ENCODE measurements at places on chromosomes 12 and 14.

DNA sequence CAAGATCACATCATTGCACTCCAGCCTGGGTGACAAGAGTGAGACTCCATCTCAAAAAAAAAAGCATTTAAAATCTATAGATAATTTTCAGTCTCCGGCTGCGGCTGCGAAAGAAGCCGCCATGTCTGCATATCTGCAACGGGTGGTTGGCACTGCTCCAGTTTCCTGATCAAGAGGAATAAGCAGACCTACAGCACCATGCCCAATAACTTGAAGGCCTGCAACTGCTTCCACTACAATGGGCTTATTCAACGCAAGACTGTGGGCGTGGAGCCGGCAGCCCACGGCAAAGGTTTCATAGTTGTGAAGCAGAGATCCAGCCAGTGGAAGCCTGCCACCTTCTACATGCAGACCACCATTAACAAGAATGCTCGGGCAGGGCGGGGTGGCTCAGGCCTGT is 30.6 kb upstream of the EID3 start:
- DNase-seq = no peak

DNA sequence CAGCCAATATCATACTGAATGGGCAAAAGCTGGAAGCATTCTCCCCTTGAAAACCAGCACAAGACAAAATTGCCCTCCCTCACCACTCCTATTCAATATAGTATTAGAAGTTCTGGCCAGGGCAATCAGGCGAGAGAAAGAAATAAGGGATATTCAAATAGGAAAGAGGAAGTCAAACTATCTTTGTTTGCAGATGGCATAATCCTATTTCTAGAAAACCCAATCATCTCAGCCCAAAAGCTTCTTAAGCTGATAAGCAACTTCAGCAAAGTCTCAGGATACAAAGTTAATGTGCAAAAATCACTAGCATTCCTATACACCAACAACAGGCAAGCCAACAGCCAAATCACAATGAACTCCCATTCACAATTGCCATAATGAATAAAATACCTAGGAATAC is 21.0 kb upstream of the ANP32D start:
- no peak for DNase-seq

DNA sequence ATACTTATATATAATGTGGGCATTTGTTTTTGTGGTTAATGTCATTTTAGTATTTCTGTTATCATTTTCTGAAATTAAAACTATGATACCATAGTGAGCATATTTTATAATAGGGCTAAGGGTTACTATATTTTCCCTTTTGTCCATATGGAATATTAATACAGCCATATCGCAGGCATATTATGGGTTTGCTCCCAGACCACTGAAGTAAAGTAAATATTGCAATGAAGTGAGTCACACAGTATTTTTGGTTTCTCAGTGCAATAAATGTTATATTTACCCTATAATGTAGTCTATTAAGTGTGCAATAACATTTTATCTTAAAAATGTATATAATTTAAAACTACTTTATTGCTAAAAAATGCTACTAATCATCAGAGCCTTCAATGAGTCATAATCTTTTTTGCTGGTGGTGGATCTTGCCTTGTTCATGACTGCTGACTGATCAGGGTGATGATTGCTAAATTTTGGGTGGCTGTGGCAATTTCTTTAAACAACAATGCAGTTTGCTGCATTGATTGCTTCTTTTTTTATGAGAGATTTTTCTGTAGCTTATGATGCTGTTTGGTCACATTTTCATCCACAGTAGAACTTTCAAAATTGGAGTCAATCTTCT is 1044.5 kb upstream of the NOVA1 start:
- no peak for DNase-seq

DNA sequence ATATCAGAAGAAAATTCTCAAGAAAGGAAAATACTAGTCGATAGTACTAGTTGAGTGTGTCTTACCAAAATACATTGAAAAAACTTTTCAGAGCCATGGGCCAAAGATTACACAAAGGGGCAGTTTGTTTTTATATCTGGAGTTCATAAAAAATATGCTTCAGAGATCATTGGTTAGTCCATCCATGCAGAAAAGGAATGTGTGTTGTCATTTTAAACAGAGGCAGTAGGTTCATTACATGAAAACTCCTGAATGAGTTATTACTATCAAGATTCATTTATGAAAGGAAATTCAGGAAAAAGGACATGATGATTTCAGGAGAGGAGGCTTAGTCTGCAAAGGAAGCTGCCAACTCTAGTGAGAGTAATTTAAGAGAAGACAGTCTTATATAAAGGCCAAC is 354.8 kb downstream of the AEBP2 start:
- no peak for DNase-seq

DNA sequence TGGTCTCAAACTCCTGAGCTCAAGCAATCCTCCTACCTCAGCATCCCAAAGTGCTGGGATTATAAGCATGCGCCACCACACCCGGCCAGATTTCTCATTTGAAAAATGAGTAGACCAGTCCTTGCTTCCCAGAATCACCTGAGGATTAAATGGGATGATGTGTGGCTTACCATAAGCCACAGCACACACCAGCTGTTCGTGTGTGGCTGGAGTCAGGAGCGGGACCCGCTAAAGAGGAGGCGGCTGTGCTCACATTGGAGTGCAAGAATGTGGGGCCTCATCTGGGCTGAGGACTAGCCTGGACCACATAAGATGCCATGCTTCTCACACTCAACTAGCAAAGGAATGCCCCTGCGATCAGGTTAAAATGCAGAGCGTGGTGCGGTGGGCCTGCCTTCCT is 6.7 kb upstream of the ALDH2 start:
- no peak for DNase-seq

DNA sequence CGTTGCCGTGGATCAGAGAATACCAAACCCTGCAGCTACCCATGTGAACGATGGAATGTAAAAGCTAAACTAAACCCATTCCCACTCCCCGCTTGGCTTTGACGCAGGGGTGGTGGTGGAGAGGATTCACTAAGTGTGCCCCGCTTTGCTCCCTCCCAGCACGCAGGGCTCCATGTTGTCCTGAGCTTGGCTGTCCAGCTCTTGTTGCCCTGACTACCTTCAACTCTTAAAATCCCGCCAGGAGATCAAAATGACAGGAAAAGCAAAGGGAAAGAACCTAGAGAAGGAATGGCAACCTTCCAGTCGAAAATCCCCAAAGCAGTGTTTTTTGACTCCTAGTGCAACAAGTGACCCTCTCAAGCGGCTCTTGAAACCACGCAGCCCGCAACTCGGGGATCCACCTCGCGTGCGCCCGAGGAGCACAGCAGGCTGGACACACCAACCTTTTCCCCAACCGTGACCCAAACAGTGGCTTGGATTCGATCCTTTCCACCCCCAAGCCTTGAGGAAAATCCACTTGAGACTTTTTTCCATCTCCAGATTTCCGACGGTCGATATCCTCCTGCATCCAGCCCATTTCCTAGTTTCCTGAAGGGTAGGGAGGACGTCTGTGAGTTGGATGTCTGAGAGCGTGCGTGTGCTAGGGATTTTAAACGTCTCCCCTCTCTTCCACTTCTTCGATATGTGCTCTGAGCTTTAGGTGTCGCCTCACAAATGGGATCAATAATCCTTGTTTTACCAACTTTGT is 1.4 kb downstream of the SYT10 start:
- no peak for DNase-seq

- no peak for DNase-seq
These were observed 306.6 kb downstream of the DAD1 start for GRCh38 chr14:22282417-22282816.

- DNase-seq = no peak
These were observed 7.0 kb downstream of the FOXA1 start for GRCh38 chr14:37587881-37588666.

DNA sequence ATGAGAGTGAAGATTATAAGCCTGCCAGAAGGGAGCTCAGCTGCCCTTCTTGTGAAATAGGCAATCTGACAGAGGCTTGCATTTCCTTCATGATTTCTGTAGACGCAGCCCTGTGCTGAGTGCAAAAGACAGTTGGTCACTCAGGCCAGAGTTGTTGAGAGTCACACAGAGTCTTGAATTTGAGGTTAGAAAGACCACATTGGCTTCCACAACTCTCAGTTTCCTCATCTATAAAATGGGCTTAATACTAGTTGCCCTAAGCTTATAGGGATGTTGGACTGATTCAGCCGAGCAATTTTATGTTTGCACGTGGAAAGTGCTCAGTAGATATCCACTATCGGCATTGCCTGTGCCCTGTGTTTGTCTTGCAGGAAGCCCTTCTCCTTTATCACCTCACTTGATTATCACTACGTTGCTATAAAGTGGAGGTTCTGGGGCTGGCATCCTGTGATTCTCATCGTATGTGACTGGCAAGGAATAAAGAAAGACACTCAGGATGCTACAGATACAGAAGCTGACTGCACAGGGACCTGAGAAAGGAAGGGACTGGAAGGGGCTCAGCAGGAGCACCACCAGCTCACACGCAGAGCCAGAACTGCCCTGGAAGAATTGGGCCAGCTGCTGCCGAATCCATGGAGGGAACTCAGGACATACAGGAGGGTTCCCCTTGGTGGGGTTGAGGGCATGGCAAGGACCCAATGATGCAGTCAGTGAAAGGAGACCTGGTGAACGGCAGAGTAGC is 19.8 kb upstream of the SERPINA4 start:
- no peak for DNase-seq

DNA sequence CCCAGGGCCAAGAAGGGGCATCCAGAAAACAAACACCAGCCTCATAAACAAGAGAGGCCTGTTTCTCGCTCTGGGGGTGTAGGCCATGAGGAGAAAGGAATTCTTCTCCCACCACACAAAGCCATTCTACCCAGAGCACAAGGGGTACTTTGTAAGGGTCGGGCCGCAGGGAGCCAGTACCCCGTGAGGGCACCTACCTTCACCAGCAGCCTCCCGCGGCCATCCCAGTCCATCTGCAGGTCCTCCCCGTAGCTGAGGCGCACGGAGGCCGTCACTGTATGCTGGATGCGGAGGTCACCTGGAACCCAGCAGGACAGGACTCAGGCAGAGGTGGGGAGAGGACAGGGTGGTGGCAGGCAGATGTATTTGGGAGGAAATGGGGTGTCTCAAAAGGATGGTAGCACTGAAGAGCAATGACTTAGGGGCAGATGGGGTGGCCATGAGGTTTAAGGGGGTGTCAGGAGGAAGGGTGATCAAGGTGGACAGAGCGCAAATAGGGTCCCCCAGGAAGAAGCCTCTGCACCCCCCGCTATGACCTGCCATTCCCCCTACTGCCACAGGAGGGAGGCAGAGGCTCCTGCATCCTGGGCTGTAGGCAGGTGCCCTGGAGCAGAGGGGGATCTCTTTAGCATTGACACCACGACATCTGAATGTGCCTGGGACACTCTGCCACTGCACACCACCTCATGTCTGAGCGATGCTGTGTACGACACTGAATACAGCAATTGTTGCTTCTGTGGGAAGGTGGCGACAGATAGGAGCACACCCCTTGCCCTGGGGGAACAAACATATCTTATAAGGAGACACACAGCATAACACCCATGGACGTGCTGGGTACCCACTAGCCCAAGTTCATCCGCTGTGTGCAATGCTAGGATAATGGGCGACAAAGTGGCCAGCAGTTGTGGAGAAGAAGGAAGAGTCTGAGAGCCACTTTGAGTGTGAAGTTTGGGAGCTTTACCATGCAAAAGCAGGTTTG is 61.4 kb downstream of the VWF start:
- no peak for DNase-seq

GRCh38 chr12:117084405-117085317 is 14.6 kb downstream of the TESC start:
- no peak for DNase-seq

- DNase-seq = no peak
These were observed 69.5 kb downstream of the TMEM30B start for GRCh38 chr14:61211476-61212255.
